Natural killer cell (primary cell): ENCODE measurements at places on chromosomes 5 and 9.
A peak's percentile ranks its signal among the peaks of the same experiment; 100 is the strongest.

DNA sequence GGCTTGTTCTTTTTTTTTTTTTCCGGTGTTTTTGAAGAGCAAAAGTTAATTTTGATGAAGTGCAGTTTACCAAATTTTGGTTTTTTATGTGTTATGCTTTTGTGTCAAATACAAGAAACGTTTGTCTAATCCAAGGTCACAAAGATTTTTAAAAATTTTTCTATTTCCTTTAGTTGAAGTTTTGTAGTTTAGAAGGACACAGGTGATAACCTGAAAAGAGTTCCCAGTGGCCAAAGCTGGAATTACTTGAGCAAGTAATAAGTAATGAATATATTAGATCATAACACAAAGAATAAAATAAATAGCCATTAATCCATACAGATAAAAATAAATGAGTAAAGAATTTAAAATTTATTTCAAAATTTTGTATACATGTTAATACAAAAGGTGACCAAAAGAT, 71.5 kb downstream of the FCHO2 start:
- no peaks in the 10 kb centered on the region for H3K36me3 ChIP-seq
- no peak overlapping the region for H3K4me3 ChIP-seq
- no peak for DNase-seq
- no peaks in the 10 kb centered on the region for H3K4me1 ChIP-seq
- no peaks in the 10 kb centered on the region for H3K27me3 ChIP-seq
- H3K27ac ChIP-seq, result no peak overlapping the region

DNA sequence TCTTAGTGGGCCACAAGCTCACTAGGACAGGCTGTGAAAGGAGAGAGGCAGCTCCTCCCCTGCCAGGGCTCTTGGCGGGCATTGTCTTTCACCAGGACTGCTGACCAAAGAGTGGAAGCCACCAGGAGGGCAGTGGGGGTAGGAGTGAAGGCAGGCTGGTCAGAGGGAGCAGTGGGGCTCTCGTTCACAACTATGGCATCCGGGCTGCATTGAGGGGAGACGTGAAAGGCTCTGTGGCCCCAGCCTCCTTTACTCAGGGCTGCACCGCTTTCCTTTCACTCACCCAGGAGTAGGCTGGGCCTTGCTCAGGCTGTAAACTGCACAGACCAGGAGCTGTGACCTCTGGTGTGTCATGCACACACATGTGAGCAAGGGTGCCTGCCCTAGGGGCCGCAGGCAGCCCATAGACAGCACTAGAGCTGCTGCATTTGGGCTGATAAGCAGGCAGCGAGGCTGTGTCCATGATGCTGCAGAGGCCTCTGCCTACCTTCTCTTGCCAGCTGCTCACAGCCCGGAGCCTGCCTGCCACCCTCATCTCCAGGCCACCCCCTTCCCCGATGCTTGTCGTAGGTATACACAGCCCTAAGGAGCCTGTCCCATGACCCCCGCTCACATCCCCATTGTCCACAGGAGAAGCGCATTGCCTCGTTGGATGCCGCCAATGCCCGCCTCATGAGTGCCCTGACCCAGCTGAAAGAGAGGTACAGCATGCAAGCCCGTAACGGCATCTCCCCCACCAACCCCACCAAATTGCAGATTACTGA, 130.4 kb downstream of the DAB2IP start:
- no peaks in the 10 kb centered on the region for H3K36me3 ChIP-seq
- H3K4me1 ChIP-seq, result peaks cover 7% of the 10 kb centered on the region
- no peak for DNase-seq
- no peak overlapping the region for H3K27ac ChIP-seq
- H3K27me3 ChIP-seq, result no peaks in the 10 kb centered on the region
- H3K4me3 ChIP-seq, result no peak overlapping the region

DNA sequence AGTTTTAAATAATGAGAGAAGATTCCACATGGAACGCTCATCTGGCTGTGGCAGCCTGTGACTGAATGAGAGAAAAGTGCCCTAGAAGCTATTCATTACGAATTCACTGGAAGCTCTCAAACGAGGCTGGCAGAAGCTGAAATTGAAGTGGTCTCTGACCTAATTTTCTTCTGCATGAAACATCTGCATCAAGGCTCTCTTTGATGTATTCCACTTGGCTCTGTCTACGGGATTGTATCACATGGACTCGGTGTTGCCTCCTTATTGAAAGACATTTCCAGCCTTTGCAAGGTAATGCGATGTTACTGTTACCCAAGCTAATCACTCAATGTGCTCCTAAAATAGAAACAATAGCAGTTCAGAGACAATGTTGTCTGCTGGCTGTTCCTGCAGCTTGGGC, 246.9 kb upstream of the ZNF462 start:
- H3K4me1 ChIP-seq, result no peaks in the 10 kb centered on the region
- no peak for DNase-seq
- H3K4me3 ChIP-seq, result no peak overlapping the region
- no peaks in the 10 kb centered on the region for H3K27me3 ChIP-seq

DNA sequence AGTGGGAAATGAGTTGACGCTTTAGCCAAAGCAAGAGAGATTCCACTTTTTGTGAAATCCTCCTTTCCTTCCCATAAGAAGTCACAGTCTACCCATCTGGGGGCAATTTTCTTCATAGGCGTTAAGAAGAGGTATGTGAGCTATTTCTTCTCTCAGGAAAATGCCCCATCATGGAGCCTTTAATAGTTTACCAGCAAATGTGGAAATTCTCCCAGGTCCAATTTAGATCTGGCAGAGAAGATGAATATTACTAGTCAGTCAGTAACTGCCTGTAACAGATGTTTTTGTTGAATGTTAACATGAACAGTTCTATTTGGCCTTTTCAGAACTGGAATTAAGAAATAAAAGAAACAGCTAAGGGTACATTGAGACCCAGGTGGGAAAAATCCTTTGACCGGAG, 156.4 kb upstream of the RFX3 start:
- no peaks in the 10 kb centered on the region for H3K27me3 ChIP-seq
- DNase-seq, result no peak
- no peaks in the 10 kb centered on the region for H3K4me1 ChIP-seq
- H3K4me3 ChIP-seq, result no peak overlapping the region
- no peak overlapping the region for H3K27ac ChIP-seq
- no peaks in the 10 kb centered on the region for H3K36me3 ChIP-seq

DNA sequence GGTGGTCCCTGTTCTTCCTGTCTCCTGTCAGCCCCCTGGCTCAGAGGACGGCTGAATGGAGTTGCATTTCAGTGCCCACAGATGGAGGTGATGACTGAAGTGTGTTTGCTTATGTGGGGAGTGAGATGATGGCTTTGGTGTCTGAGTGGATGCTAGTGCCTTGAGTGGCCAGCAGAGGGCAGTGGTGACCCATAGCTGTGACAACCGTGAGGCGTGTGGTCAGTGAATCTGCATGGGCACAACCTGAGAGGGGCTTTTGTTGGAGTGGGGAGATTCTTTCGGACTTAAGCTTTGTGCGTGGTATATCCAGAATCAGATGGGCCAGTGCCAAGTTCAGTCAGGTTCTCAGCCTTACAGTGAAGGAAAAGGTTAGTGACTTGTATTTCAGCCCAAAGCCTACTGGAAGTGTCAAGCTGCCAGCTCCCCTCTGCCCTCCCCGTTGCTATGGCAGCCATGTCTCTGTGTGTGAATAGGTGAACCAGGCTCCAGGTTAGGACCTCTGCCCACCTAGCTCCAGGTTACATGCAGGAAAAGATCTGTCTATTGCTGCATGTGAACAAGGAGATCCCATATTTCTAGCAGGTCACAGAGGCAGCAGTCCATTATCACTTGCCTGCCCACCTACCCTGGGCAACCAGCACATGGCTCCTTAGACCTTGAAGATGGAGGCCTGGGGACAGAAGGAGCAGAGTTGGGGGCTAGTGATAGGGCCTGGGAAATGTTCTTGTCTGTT, 14.7 kb upstream of the CXXC5 start:
- H3K4me3 ChIP-seq, result no peak overlapping the region
- peak; percentile 89 for DNase-seq
- no peak overlapping the region for H3K27ac ChIP-seq
- peaks cover 48% of the 10 kb centered on the region for H3K4me1 ChIP-seq
- no peaks in the 10 kb centered on the region for H3K27me3 ChIP-seq

DNA sequence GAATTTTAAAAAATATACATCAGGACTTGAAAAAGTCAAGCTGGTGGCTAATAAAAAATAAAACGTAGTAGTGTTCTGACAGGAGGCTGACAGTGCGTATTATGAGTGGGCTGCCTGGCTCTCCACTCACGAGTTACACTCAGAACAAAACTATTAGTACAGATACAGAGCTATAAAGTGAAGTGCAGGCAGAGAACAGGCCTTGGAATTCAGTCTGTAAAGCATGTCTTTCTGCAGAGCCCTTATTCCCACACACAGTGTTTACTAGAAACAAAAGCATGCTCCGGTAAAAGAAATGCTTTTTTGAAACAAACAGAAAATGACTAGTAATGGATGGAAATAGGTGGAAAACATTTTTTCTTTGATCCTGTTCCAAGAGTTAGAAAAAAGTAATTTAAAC, 334.7 kb downstream of the DIRAS2 start:
- H3K36me3 ChIP-seq, result no peaks in the 10 kb centered on the region
- no peaks in the 10 kb centered on the region for H3K4me1 ChIP-seq
- H3K27ac ChIP-seq, result no peak overlapping the region
- no peak for DNase-seq
- no peak overlapping the region for H3K4me3 ChIP-seq
